ENCODE measurements at places on chromosomes 5 and 9.

GRCh38 chr9:127214421-127215267, 49.9 kb upstream of the GARNL3 start:
- peak; percentile 74 for DNase-seq

DNA sequence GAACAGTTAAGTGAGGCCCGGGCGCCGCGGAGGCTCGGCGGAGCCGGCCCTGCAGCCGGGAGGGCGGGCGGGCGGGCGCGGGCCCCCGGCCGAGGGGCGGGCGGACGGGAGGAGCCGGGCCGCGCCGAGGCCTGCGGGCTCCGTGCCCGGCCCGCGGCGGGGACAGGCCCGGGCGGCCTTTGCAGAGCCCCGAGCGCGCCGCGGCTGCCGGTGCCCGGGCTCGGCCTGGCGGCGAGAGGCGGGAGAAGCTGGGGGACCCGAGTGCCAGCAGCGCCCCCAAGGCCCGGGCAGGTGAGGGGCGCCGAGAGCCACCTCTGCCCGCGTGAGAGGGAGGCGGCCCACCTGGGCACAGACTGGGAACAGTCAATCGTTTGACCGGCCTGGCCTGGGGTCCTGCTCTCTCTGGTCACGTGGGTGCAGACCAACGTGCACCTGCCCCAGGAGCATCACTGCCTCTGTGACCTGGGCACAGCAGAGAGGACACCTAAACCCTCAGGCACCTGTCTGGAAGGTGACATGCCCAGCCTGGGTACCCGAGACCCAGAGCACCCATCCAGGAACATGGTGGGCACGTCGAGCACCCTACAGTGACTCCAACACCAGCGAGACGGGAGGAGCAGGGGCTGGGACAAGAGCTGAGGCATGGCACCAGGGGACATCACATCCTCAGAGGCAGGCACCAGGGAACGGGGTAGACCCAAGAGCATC, 531 bp downstream of the MVB12B start:
- DNase-seq = peak; percentile 55

- DNase-seq = no peak
Observed at GRCh38 chr5:139692148-139692547, 44.0 kb downstream of the CXXC5 start.

DNA sequence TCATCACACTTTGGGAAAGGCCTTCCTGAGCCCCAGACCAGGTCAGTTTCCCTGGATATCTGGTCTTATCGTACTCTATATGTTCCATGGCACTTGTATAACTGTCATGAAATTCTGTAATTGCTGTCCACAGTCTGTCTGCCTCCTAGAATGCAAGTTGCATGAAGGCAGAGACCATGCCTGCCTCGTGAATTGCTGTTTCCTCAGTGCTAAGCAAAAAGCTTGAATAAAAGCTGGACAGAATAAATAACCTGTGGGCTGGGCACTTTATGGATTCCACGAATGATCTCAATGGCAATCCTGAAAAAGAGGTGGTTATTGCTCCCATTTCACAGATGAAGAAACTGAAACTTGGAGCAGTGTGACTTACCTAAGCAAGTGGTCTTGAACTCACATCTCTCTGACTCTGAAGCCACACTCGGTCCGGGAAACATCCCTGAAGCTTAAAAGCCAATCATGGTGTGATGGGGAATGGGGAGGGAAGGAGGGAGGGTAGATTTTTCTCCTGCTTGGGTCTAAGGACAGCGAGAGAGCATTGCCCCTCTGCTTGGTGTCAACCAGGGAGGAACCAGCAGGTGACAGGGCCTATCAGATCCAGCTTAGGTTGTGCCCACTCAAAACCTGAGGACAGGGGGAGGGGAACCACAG, 13.2 kb upstream of the LHX2 start:
- no peak for DNase-seq
